ENCODE measurements at places on chromosomes 3 and 15. TPM values are rescaled to one million over a fixed set of nuclear protein-coding genes. Genes with fewer than 3 reads are reported as not detected.

SETMAR gene
- total RNA-seq, result 15.0 TPM

GRCh38 chr3:18872466-18872865, 275.8 kb upstream of the KCNH8 start:
- no peak for DNase-seq
- no peak overlapping the region for H3K27ac ChIP-seq
- no peaks in the 10 kb centered on the region for H3K36me3 ChIP-seq
- no peaks in the 10 kb centered on the region for H3K4me1 ChIP-seq
- no peaks in the 10 kb centered on the region for H3K27me3 ChIP-seq

DNA sequence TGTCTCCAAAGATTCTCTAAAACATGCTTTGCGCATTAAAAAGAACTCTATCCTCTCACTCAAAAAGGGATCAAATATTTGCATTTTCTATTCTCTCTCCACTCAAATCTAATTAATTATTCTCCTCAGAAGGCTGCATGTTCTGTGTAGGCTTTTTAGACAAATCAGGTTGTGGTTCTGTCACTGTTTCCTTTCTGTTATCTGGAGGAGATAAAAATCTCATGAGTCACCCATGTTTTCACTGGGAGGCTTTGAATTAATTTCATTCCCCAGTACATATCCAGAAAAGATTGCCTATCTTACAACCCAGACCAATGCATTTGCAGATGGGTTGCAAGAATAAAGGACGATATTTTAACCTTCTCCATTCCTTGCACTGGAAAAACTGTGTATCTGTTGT, 446.5 kb downstream of the GRM7 start:
- no peaks in the 10 kb centered on the region for H3K36me3 ChIP-seq
- no peak overlapping the region for H3K4me3 ChIP-seq
- peaks cover 15% of the 10 kb centered on the region for H3K4me1 ChIP-seq
- no peaks in the 10 kb centered on the region for H3K27me3 ChIP-seq

- peaks cover 61% of the 10 kb centered on the region for H3K36me3 ChIP-seq
- H3K4me1 ChIP-seq, result no peaks in the 10 kb centered on the region
- DNase-seq, result no peak
- no peak overlapping the region for H3K27ac ChIP-seq
- no peak overlapping the region for H3K4me3 ChIP-seq
These were observed 763 bp upstream of the CNTN6 start for GRCh38 chr3:1092061-1092460.

CCDC80 gene
- 5.2 TPM for total RNA-seq

DNA sequence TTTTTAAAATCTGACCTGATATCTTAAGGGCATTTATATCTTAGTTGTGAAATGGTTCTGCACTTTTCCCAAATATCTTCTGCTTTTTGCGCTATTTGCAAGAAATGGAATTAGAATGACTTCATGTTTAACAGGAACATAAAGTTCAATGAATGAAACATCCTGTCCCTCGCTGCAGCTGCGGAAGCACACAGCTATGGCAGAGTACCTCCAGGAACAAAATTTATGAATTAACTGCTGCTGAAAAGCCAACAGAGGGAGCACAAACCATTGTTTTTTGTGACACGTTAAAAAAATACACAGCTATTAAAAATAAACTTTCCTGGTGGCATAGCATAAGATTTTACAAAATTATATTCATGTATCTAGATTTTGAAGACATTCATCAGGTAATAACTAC, 404.4 kb upstream of the MDFIC2 start:
- no peak overlapping the region for H3K27ac ChIP-seq
- peaks cover 11% of the 10 kb centered on the region for H3K27me3 ChIP-seq
- peaks cover 22% of the 10 kb centered on the region for H3K36me3 ChIP-seq
- peaks cover 17% of the 10 kb centered on the region for H3K4me1 ChIP-seq
- no peak overlapping the region for H3K4me3 ChIP-seq

- no peaks in the 10 kb centered on the region for H3K27me3 ChIP-seq
- H3K4me1 ChIP-seq, result peaks cover 8% of the 10 kb centered on the region
- H3K4me3 ChIP-seq, result no peak overlapping the region
- H3K27ac ChIP-seq, result no peak overlapping the region
- no peak for DNase-seq
These were observed 258.4 kb upstream of the AGTR1 start for GRCh38 chr3:148439254-148439822.

GRCh38 chr15:57751177-57751800, 44.8 kb downstream of the POLR2M start:
- peaks cover 4% of the 10 kb centered on the region for H3K27me3 ChIP-seq
- H3K36me3 ChIP-seq, result no peaks in the 10 kb centered on the region
- no peak for DNase-seq
- no peak overlapping the region for H3K27ac ChIP-seq
- H3K4me1 ChIP-seq, result peaks cover 39% of the 10 kb centered on the region
- H3K4me3 ChIP-seq, result no peak overlapping the region

- DNase-seq, result no peak
- H3K4me1 ChIP-seq, result peaks cover 18% of the 10 kb centered on the region
These were observed 6.7 kb upstream of the PFN2 start for GRCh38 chr3:149977386-149977785.

CHRNB4 gene
- total RNA-seq, result 3.7 TPM

- DNase-seq, result no peak
- peak overlapping the region; percentile 24 for H3K27ac ChIP-seq
- no peaks in the 10 kb centered on the region for H3K27me3 ChIP-seq
- H3K4me3 ChIP-seq, result no peak overlapping the region
- no peaks in the 10 kb centered on the region for H3K36me3 ChIP-seq
These were observed 222.4 kb upstream of the LRIG1 start for GRCh38 chr3:66723231-66723630.

- H3K36me3 ChIP-seq, result peaks cover 70% of the 10 kb centered on the region
- no peak overlapping the region for H3K4me3 ChIP-seq
- no peaks in the 10 kb centered on the region for H3K27me3 ChIP-seq
- no peaks in the 10 kb centered on the region for H3K4me1 ChIP-seq
- no peak overlapping the region for H3K27ac ChIP-seq
These were observed 402.6 kb downstream of the CNTN6 start for GRCh38 chr3:1495466-1495865.

DNA sequence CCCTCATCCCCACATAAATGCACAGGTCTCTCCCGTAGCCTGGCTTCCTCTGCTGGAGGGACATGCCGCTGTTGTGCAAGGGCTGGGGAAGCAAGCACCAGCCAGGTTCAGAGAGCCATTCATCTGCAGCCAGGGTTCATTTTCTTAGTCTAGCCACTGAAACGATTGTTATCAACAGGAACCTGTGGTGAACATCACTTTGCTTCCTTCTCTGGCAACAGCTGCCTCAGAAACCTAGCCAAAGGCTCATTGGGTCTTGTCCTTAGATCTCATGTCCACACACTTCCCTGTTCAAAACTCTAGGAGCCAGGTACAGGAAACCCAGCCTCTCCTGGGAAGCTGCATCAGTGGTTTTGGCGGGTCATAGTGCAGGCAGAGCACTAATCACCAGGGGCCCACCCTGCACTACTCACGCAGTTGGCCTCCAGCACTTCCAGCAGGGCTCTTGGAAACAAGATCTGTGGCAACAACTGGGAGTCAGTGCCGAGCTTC, 47.0 kb downstream of the OXNAD1 start:
- no peaks in the 10 kb centered on the region for H3K27me3 ChIP-seq
- peaks cover 14% of the 10 kb centered on the region for H3K36me3 ChIP-seq
- no peak overlapping the region for H3K4me3 ChIP-seq
- peaks cover 20% of the 10 kb centered on the region for H3K4me1 ChIP-seq

DNA sequence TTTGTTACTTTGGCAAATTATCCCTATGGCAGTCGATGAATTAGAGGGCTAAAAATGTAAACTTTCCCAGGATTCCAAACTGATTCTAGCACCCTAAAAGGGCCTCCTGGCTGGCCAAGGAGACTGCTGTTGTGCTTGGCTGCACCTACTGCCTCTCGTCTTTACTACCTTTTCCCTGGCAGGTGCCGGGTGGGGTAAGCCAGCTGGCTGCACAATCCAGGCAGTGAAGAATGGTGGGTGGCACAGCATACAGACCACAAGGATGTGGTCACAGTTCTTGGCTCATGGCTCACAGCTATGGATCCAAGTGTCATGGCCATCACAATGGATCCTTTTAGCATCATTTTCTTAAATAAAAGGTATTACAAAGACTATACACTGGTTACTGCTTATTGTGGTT, 20.7 kb upstream of the SLC25A26 start:
- no peaks in the 10 kb centered on the region for H3K36me3 ChIP-seq
- H3K27me3 ChIP-seq, result no peaks in the 10 kb centered on the region
- H3K27ac ChIP-seq, result no peak overlapping the region
- no peak overlapping the region for H3K4me3 ChIP-seq

GRCh38 chr3:50494126-50494525, 9.3 kb downstream of the CACNA2D2 start:
- no peak for DNase-seq
- H3K36me3 ChIP-seq, result no peaks in the 10 kb centered on the region
- no peak overlapping the region for H3K27ac ChIP-seq
- peaks cover 11% of the 10 kb centered on the region for H3K27me3 ChIP-seq
- peaks cover 61% of the 10 kb centered on the region for H3K4me1 ChIP-seq

- no peaks in the 10 kb centered on the region for H3K27me3 ChIP-seq
- no peak for DNase-seq
- no peak overlapping the region for H3K27ac ChIP-seq
These were observed 77.1 kb downstream of the AKAP13 start for GRCh38 chr15:85457392-85457968.

LAMB2 gene
- 118 TPM for total RNA-seq

- no peak for DNase-seq
- H3K4me1 ChIP-seq, result no peaks in the 10 kb centered on the region
- peaks cover 13% of the 10 kb centered on the region for H3K36me3 ChIP-seq
- no peak overlapping the region for H3K27ac ChIP-seq
- H3K4me3 ChIP-seq, result no peak overlapping the region
- H3K27me3 ChIP-seq, result peaks cover 6% of the 10 kb centered on the region
These were observed 10.9 kb upstream of the IDH2 start for GRCh38 chr15:90113166-90113565.

NPAP1 gene
- total RNA-seq, result 0.11 TPM

GPR27 gene
- 14.7 TPM for total RNA-seq

KBTBD12 gene
- 0.22 TPM for total RNA-seq

- no peak overlapping the region for H3K27ac ChIP-seq
- H3K27me3 ChIP-seq, result peaks cover 17% of the 10 kb centered on the region
- no peak for DNase-seq
These were observed 553.4 kb downstream of the GOLGA6L6 start for GRCh38 chr15:19988094-19988660.

DNA sequence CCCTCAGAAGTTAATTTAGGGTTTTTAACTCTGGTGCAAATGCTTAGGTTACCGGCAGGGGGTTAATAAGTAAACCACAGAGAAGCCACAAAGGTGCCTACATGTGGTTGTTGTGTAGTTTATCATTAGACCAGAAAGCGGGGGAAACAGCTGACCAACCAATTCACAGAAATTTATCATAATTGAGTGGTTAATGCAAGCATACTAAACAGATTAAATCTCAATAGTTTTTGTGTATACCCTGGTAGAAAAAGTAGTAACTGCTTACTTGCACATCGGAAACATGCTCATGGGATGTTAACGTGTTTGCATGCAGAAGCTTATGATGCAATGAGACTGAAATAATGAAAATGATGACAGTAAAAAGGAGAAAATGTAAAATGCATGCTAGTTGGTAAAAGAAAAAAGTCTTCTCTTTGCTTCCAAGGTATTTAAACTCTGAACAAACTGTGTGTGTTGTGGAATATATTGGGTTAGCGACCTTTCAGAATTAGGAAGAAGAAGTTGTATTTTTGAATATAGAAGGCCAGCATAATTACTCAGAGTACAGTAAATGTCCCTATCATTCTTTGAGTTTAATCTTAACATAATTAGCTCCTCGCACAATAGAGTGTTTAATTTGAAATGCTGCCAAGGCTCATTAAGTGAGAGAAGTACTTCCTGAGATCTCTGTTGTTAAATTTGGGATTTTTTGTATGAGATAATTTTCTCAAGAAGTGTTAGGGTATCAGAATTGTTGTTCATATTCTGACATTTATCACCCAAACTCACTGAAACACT, 316.2 kb downstream of the PTPRG start:
- peak overlapping the region; percentile 23 for H3K4me3 ChIP-seq
- no peaks in the 10 kb centered on the region for H3K27me3 ChIP-seq
- H3K27ac ChIP-seq, result peak overlapping the region; percentile 28
- DNase-seq, result no peak

Measured in WTC11 (cell line).